Urinary bladder (tissue), 4 donors: ENCODE measurements at places on chromosomes 5 and 9. TPM values are rescaled to one million over a fixed set of nuclear protein-coding genes. Genes with fewer than 3 reads are reported as not detected.

The SLCO6A1 gene
- not detected for polyA plus RNA-seq

The PCDHB8 gene
- polyA plus RNA-seq = 1.0 TPM

The GAS1 gene
- polyA plus RNA-seq = 46.3 TPM

The HRH2 gene
- polyA plus RNA-seq = 6.2 TPM

The CYSRT1 gene
- 0.71 TPM for polyA plus RNA-seq

The GBGT1 gene
- 14.2 TPM for polyA plus RNA-seq

The LRRC70 gene
- polyA plus RNA-seq = 5.4 TPM

The PCDHGA3 gene
- 1.6 TPM for polyA plus RNA-seq

The IFNA6 gene
- polyA plus RNA-seq = not detected

The CDH12 gene
- 0.05 TPM for polyA plus RNA-seq

The ZDHHC21 gene
- polyA plus RNA-seq = 3.2 TPM

The CMYA5 gene
- polyA plus RNA-seq = 4.3 TPM

The KIAA0825 gene
- polyA plus RNA-seq = 0.79 TPM

The INSL4 gene
- polyA plus RNA-seq = not detected

The AIF1L gene
- polyA plus RNA-seq = 8.9 TPM
